NCI-H1694 treated with DMSO at 0.1 percent for 48 hours (cell line): ENCODE measurements at places on chromosomes 4 and X.

GRCh38 chrX:52934704-52935469 lies 23.4 kb downstream of the FAM156A start:
- peak; percentile 92 for DNase-seq

DNA sequence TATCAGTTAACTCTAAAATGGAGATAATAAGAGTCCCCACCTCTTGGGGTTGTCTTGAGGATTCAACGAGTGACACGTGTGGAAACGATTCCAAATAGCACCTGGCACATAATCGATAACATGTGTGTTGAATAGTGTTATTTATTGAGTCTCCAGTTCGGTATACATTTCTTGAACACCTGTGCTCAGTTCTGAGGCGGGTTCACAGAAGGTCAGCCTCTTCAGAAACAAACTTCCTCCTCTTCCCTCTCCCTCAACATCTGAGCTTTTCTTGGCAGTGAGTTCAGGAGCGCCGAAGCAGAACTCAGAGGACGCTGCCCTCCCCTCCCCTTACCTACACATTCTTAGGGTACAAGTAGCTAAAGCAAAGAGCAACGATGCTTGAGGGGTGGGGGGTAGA lies 934 bp downstream of the PDHA1 start:
- DNase-seq = no peak

DNA sequence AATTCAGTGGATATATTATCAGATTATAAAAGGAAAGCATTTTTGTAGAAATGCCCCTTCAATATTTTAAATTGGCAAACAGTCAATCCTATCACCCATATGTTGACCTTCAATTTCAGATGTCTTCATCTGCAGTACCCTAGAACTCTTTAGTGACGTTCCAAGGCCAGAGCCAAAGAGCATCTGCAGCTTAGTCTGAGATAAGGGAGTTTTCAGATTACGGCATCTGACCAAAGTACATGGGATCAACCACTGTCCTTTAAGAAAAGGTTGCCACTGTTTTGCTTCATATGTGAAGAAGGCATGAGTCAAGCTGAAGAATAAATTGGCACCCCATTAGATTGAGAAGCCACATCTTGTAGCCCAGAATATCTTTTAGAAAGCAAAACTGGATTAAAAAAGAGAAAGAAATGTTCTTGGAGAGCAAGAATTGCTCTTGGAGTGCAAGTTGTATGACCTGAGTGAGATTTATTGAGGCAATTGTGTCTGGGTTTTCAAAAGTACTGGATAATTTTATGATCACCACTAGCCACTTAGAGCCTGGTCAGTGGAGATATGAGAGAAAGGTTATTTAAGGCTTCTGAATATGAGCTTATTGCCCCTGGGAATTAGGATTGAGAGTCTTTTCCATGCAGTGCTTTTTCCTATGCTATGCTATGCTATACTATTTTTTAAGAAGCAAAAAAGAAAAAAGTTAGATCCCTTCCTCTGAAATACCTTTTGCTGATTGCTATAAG lies 251.9 kb upstream of the NR3C2 start:
- no peak for DNase-seq

- no peak for DNase-seq
Observed at GRCh38 chr4:73523126-73523525, 41.6 kb downstream of the AFM start.

- DNase-seq = no peak
Observed at GRCh38 chrX:109619771-109620170, 5.2 kb downstream of the KCNE5 start.

- no peak for DNase-seq
Observed at GRCh38 chr4:69054578-69055200, 41.6 kb upstream of the UGT2B7 start.

- DNase-seq = no peak
Observed at GRCh38 chrX:136781180-136781797, 557 bp upstream of the ARHGEF6 start.

DNA sequence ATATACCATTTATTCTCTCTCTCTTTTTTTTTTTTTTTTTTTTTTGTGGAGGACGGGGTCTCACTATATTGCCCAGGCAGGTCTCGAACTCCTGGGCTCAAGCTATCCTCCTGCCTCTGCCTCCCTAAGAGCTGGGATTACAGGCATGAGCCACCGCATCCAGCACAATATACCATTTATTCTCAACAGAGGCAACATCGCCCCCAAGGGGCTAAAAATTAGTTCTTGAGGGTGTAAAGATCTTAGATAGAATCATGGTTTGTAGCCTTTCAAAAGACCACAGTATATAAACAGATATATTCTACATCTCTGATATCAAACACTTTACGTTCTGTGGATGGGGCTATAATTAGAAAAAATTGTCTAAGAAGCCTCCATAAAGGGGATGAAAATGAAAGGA lies 39.8 kb upstream of the TCEAL2 start:
- no peak for DNase-seq

DNA sequence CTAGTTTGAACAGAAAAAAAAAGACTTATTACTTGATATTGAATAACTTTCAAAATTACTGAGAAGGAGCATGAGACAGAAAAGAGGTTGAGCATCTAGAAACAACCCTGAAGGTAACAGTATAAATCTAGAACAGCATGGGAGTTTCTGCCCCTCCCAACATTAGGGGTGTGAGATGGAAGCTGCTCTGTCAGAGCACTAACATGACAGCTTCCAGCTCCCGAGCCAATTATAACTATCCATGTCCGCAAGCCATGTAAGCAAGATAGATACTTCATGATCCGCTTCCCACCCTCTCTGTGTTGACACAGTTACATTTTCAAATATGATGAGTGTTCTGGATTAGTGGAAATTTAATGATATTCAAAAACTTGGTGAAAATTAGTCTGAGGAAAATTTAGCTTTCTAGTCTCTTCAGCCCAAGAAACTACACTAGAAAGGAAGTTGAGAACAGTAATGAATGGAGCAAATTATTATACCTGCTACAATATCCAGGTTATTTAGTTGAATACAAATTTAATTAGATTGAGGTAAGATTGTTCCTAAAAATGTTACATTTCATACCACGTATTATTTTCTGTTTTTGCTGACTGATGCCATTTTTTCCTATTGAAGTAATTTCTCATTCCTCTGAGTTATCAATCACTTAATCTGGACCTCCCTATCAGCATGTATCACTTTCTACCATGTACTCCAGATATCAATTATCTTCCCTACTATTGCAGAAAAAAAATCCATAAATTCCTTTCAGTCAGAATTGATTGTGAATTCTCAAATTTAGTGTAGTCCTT lies 129.3 kb upstream of the SLIT2 start:
- DNase-seq = no peak

- DNase-seq = no peak
Observed at GRCh38 chr4:76486588-76487276, 51.7 kb downstream of the SHROOM3 start.

- DNase-seq = no peak
Observed at GRCh38 chr4:186805020-186805820, 81.6 kb upstream of the FAT1 start.

- peak; percentile 27 for DNase-seq
Observed at GRCh38 chrX:97563531-97564133, 679.9 kb downstream of the RPA4 start.

- DNase-seq = no peak
Observed at GRCh38 chr4:1113311-1114009, at the start of gene RNF212. TSS of gene RNF212 (minus strand) at chr4:1113564. CDS start at chr4:1113464, 100 bp downstream.

DNA sequence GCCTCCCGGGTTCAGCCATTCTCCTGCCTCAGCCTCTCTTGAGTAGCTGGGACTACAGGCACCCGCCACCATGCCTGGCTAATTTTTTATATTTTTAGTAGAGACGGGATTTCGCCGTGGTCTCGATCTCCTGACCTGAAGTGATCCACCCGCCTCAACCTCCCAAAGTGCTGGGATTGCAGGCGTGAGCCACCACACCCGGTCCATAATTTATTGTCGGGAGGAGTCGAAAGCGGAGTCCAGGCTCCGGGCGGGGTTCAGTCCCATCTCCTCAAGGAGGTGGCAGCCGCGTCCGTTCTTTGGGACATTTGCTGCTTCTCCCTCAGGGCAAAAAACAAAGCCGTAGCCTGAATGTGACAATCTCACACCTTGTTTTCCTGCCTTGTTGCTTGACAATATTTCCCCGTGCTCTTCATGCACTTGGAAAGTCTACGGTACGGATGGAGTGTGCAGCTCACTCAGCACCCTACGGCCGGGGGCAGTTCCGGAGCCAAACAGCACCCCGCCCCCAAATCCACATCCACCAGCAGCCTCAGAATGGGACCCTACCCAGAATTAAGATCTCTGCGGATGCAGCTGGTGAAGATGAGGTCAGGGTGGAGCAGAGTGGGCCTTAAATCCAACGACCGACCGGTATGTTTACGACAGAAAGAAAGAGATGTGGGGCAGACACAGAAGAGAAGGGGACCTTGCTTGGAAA lies 9.6 kb downstream of the GTPBP6 start:
- DNase-seq = no peak

DNA sequence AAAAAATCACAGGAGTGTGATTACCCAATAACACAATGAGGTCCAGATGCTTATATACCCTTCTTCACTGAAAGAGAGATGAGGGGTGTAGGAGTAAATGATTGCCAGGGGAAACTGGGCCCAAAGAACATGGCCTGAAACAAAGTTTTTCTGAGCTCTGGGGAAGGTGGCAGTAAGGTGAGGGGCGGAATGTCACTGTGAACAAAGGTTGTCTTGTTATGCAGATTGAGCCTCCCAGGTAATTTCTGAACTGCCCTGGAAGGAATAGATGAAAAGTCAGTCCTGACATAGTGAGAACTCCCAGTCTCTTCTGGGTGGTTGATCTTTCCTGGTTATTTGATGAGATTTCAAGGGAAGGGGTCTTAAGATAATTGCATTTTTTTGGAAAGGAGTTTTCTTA lies 2.5 kb upstream of the TMEM47 start:
- DNase-seq = no peak

- no peak for DNase-seq
Observed at GRCh38 chr4:118036336-118036735, 2.0 kb downstream of the NDST3 start.

DNA sequence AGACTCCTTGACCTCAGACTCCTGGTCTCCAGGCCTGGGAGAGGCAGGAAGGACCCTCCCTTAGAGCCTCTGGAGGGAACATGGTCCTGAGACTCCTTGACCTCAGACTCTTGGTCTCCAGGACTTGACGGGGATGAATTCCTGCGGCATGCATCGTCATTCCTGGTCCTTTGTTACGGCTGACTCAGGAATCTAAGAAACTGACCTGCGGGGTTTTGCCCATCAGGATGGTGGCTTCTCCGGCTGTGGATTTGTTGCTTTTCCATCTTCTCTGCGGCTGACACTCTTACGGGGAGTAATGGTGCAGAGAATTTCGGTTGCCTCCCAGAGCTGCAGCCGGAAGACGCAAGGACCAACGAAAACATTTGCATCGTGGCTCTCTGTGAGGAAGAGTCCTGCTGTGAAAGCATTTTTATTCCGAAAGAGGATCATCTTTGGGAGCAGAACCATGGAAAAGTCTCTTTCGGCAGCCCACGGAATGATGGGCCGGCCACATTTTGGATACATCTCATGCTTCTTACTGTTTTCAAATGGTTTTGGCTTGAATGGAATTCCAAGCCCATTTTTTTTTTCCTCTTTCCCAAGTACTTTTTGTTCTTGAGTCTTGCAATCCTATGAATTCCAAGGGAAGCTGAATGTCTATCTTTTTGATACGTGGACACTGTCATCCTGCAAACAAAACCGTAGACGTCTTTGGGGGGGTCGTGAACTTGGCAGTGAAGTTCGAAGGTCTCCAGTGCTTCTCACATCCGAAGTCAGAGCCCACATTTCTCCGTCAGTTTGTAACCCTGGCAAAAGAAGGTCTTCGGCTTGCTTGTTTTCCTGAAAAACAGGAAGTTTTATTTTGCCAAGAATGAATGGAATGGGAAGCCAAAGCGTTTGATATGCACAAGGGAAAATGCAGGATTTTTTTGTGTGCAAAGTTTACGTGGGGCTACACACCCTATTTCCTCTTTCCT lies 36.5 kb downstream of the SHOX start:
- no peak for DNase-seq

- DNase-seq = no peak
Observed at GRCh38 chrX:105711805-105712204, 110.5 kb upstream of the NRK start.

- no peak for DNase-seq
Observed at GRCh38 chr4:84563002-84563401, 19.9 kb upstream of the CDS1 start.

- DNase-seq = peak; percentile 55
Observed at GRCh38 chr4:183635321-183635720, 23.7 kb downstream of the RWDD4 start.

DNA sequence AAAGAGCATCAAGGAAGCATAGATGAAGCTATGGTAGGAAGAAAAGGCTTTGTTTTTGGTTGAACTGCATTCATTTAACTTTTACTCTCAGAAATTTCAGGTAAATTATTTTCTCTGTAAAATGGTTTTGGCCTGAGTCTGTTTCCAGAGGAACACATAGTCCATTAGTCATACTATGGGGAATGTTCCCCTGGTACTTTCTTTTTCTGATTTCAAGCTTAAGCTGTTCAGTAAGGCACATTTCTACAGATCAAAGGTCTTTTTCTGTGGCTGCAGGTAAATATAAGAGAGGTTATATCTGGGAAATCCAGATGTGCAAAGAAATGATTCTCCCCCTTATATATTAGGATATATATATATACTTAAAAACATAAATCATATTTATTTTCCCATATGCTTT lies 1744.4 kb upstream of the ADGRL3 start:
- no peak for DNase-seq

- no peak for DNase-seq
Observed at GRCh38 chrX:131262200-131262599, 26.9 kb downstream of the IGSF1 start.

DNA sequence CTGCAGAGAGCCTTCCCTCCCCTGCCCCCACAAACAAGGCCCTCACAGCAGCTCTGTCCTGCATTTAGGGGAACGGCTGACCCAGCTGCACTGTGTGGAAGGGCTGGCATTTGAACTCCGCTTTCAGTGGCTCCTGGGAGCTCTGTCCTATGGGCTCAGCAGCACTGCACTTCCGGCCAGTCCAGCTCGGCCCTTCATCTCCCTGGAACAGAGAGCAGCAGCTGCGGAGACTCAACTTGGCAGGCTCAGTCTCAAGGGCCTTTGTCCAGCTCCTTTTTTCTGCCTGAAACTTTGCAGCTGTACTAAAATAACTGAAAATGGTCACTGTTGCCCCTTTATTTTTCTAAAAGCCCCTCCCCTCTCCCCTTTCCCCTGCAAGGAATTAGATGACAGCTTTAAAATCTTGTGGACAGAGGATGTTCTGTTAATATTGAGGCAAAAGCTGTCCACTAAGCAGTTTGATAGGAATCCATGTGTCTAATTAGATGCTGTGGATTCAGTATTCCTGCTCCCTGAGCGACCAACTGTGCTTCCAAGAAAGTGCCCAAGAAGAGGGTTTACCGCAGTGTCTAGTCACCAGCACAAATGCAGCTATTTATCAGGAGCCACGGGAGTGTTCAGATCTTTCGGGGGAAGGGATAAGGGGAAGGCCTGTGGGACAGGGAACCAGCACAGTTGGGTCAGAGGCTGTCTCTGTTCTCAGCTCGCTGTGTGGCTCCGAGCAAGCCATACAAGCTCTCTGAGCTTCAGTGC lies 133.1 kb downstream of the AFAP1 start:
- DNase-seq = no peak

GRCh38 chrX:153728951-153729631 lies 4.4 kb downstream of the ABCD1 start:
- DNase-seq = no peak

- DNase-seq = no peak
Observed at GRCh38 chr4:167642250-167642649, 408.0 kb upstream of the SPOCK3 start.
